Activated CD4-positive, alpha-beta T cell treated with anti-CD3 and anti-CD28 coated beads for 4 hours (primary cell): ENCODE measurements at places on chromosomes 6 and 20.
A peak's percentile ranks its signal among the peaks of the same experiment; 100 is the strongest.

DNA sequence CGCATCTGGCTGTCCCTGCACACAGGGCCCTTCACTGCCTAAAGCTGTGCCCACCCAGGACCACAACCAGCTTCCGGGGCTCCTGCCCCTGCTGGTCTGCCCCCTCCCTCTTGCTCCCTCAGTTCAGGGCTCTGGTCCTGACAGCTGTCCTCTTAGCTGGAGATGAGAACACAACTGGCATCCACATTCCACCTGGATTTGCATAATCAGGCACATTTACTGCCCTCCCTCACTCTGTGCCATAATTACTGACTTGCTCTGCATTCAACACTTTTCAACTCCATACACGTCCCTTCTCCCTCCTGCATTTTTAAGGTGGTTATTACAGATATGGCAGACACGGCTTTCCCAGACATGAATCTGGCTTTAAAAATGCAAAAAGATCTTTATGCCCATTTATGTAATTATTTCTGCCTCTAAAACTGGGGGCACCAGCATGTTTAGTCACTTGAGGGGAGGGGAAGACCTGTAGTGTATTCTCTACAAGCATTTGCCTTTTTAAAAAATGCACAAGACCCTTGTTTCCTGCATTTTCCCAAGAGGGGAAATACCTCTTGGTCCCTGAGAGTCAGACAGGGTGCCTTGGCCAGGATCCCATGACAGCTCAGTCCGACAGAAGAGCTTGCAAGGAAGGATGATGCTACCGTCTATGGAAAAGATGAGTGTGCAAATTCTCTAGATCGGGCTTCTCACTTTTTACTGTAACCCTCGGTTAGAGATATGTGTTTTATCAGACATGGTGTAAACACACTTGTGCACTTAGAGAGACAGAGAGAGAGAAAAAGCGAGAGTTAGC, 401.8 kb downstream of the PREX1 start:
- DNase-seq = no peak

GRCh38 chr6:109284675-109285074, 97.6 kb downstream of the CD164 start:
- no peak for DNase-seq

- DNase-seq = no peak
Measured at GRCh38 chr20:45085289-45085688, 15.6 kb downstream of the KCNS1 start.

DNA sequence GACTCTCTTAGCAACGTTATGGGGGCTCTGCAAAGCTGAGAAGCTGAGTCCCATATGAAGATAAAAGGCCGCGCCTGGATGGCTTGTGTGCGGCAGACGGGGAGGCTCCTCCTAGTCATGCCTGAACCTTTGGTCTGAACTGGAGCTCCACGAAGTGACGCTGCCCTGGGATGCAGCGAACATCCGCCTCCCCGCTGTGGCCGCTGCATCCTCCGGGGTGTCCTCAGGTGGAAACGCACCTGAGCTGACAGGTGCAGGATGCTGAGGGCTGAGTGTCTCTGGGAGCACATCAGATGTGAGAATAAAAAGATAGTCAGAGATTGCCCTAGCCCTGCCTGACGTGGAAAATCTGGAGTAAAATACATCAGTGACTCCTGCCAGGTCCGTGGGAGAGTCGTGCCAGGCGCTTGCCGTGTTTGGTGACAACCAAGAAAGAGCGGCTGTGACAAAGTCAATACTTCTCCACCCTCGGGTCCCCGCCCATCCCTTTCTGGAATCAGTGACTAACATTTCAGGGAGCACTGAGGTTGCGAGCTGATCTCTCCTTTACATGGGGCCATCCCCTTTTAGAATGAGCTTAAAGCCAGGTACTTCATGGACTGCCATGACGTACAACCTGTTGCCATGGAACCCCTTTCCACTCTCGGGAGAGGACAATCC, 162.8 kb upstream of the AFDN start:
- DNase-seq = no peak

- DNase-seq = no peak
Measured at GRCh38 chr20:45044601-45045000, 56.3 kb downstream of the KCNS1 start.

DNA sequence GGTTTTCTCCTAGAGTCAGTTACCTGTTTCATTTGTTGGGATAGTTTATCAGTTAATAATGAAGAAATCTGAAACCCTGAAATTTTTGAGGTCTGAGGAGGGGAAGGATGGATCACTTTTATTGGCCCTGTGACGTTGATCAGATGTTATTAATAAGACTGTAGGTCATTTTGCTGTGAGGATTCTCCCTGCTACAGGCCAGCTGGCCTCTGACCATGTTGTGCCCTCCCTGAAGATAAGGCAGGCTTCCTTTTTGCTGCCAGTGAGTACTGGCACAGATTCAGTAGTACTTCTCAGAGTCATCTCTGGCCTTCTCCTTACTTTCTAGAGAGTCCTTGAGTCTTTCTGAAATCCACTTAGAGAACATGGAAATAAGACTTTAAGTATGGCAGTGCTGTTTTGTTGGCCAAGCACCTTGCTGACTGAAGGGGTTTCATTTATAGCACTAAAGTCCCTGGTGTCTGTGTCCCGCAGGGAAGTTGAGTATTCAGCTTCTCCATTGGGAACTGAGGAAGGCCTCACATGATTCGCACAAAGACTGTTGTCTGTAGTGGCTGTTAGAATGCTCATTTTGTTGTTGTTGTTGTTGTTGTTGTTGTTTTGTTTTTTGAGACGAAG, 202.6 kb downstream of the DTNBP1 start:
- DNase-seq = no peak

- DNase-seq = no peak
Measured at GRCh38 chr6:54085541-54085940, 25.7 kb upstream of the MLIP start.

DNA sequence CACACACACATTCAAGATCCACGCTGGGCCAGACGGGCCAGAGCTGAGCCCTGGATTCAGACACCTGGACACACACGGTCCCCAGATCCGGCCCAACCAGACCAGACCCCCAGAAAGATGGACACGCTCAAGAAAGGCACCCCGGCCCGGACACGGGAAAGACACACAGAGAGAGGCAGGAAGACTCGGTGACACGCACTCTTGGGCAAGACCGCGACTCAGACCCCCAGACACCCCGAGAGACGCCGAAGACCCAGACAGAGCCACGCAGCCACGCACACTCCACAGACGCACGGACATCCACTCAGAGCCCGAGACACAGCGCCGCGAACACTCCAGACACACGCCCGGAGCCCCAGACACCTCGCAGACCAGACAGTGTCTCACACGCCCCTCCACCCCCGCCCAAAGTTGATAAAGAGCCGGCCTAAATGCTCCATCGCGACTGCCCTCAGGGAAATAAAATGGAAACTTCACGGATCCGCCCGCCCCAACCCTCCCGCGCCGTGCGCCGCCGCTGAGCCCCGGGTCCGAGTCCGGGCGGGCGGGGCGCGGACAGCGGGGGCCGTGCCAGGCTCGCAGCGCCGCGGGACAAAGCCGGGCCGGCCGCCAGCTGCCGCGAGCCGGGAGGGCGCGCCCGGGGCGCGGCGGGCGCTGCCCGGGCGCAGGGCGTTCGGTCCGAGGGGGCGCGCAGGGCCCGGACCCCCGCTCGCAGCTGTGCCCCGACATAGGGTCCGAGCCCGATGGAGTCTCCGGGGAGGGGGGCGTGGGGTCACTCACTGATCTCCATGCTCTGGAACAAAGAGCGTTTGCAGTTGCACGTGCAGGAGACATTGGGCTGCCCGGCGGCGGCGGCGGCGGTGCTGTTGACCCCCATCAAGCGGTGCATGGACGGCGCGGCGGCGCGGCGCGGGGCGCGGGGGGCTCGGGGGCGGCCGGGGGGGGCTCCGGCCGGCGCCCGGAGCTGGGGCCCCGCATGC, 831 bp downstream of the PMEPA1 start:
- peak; percentile 54 for DNase-seq

DNA sequence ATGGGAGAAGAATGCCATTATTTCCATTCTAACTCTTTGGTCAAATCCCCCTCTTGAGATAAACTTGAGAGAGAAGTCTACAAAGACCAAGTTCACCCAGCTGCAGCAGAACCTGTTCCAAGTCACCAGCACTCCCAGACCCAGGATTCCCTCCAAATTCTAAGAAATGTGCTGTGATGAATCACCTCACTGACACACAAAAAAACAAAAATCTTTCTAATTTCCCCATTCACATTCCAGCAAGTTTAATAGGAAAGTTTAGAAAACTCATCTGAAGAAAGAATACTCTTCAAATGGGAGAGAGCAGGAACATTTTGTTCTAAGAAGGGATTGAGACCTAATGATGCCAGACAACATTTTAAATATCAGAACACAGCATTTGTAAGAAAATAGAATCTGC, 213.6 kb upstream of the PLCB4 start:
- no peak for DNase-seq

DNA sequence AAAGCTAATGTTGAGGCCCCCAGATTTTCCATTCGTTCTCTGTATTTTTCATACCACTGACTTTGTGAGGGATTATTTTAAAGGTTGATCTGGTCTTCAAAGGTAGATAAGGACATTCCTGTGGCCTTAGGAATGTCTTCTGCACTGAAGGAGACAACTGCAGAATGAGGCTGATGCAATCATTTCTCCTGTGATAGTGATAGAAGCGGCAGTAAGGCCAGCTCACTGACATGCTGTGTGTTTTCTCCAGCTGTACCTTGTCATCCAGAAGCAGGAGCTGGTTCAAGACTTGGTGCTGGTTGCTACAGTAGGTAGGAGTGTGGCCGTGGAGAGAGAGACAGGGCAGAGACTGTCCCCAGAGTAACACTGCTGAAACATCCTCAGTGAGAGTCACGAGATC, 53.8 kb downstream of the DCBLD1 start:
- DNase-seq = no peak

- no peak for DNase-seq
Measured at GRCh38 chr20:7240490-7240889, 473.0 kb downstream of the BMP2 start.

GRCh38 chr6:20686142-20686541, 151.9 kb downstream of the CDKAL1 start:
- DNase-seq = no peak

DNA sequence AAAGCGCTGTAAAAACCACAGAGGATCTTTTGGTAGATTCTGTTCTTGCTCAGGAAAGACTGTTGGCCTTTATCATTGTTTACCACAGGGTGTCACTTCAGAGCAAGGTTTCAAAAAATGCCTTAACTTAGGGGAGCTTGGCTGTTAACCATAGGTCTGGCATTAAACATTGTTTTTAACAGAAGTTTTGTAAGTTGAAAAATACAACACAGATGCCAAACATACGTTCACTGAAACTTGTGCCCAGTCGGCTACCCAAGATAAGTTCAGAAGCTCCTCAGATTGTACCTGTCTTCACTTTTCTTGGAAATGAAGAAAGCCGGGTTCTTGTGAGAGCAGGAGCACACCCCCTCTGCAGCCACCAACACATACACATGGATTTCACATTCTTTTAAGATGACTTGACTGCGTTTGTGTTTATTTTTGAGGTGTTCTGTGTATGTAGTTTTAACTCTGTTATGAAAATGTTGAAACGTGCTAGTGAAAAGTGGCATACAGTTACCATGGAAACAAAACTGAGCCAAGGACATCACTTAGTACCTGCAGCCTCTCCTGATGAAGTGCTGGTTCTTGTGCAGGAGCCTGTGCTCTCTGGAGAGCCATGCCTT, 64.9 kb downstream of the SYCP2L start:
- DNase-seq = no peak

- no peak for DNase-seq
Measured at GRCh38 chr6:4802312-4802935, 26.2 kb downstream of the CDYL start.

DNA sequence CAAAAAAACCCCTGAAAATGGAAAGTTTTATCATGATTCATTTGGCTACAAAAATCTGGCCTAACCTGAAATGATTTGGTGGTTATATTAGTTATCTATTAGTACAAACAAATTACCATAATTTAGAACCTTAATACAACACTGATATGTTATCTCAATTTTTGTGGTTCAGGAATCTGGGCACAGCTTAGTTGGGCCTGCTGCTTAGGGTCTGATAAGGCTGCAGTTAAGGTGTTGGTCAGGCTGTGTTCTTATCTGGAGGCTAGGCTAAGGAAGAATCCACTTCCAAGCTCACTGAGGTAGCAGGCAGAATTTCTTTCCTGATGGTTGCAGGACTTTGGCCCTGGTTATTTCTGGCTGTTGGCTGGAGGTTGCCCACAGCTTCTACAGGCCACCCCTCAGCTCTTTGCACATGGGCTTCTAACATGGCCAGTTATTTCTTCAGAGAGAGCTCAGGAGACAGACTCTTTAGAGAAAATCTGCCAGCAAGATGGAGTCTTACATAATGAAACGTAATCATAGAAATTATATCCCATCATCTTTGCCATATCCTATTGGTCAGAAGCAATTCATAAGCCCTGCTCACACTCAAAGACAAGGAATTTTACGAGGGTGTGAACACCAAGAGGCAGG, 11.4 kb downstream of the TRIM38 start:
- no peak for DNase-seq

DNA sequence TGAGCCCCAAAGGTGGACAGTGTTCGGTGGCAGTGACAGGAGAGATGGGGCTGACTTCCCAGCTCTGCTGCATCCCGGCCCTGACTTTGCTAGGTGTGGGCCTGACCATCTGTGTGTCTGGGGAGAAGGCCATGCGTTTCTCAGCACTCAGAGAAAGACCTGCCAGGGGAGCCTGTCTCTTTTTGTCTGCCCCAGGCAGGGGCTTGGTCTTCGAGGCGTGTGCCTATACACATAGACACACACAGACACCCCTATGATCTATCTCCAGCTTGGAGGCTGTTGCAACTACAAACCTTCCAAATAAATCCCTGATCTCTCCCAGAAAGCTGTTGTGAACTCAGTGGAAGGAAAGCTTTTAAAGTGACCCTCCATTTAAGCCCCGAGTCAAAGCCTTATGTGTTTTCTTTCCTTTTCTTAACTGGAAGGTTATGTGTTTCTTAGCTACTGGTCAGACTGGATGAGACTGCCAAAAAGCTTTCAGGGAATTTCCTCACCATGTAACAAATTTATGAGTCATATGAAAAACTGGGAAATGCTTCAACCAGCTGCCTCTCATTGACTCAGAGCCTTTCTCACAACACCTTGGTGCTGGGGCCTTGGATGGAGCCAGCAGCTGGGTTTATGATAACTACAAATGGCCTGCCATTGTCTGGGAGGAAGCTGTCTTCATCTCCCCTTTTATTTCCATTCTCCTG, 102.6 kb downstream of the CDC5L start:
- DNase-seq = no peak

- DNase-seq = no peak
Measured at GRCh38 chr20:52279706-52280105, 88.1 kb upstream of the ZFP64 start.

GRCh38 chr6:45195137-45195536, 133.0 kb upstream of the RUNX2 start:
- DNase-seq = no peak

GRCh38 chr20:21361266-21361665, 36.1 kb downstream of the NKX2-4 start:
- DNase-seq = no peak

- no peak for DNase-seq
Measured at GRCh38 chr6:34011264-34011663, 134.6 kb downstream of the GRM4 start.
